NCI-H187 (cell line): ENCODE measurements at places on chromosomes 1 and 21.

DNA sequence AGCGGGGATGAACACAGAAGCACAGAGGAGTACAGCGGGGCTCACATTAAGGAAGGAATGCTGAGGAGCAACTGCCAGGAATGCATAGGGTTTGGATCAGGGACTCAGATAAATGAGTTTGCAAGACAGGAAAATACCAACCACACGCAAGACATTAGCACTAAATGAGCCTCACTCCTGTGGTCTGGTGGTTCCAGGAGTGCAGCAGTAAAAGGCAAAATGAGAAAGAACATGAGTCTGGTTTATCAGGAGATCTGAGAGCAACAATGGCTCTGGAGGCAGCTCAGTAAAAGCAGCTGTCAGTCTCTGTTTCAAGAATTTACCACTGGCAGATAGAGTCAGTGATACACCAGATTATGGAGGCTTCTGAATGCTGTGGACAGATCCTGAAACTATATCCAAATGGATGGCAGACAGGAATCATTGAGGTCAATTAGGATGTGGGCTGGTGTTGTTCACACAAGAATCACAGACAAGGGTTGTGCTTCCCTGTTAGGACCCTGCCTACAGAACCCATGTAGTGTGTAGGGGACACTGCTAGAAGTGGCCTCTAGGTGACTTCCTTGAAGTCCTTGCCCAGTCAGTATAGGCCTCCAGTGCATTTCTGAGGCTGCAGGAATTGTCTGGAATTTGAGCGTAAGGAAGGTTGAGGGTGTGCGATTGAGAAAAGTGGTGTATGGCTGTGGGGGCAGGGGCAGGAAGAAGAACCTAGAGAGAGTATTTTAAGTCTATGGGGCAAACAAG, 50.3 kb downstream of the CASQ2 start:
- no peak for DNase-seq

GRCh38 chr1:29749024-29749945, 513.0 kb downstream of the PTPRU start:
- DNase-seq: peak; percentile 77

DNA sequence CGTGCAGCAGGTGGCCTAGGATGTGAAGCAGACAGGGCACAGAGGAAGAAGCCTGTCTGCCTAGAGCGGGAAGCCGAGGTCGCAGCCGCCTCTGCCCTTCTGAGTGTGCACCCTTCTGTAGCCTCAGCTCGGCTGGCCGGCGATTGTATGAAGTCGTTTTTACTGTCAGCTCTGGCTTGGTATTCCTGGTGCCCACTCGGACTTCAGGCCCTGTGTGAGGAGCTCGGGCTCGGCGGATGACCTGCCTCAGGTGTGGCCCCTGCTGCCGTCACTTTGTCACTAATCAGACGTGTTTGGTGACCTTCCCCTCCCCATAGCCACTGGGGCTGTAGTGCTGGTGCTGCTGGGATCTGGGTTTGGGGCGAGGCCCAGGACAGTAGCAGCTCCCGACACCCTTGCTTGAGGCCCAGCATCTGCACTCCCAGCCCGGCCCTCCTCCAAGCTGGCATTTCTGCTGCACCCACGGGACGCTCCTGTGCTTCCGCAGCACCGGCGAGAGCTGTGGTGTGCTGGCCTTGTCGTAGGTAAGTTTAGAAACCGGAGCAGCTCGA, 18.1 kb downstream of the SLX9 start:
- no peak for DNase-seq

GRCh38 chr1:205706601-205707502, 26.5 kb upstream of the SLC45A3 start:
- DNase-seq: no peak
